Stimulated activated CD4-positive, alpha-beta T cell treated with anti-CD3 and anti-CD28 coated beads, Interleukin-4, amount 100 ng/mL, for 4 hours (primary cell): ENCODE measurements at places on chromosomes 12 and 14.

GRCh38 chr14:47485421-47485820 is 190.0 kb downstream of the MDGA2 start:
- no peak for DNase-seq

DNA sequence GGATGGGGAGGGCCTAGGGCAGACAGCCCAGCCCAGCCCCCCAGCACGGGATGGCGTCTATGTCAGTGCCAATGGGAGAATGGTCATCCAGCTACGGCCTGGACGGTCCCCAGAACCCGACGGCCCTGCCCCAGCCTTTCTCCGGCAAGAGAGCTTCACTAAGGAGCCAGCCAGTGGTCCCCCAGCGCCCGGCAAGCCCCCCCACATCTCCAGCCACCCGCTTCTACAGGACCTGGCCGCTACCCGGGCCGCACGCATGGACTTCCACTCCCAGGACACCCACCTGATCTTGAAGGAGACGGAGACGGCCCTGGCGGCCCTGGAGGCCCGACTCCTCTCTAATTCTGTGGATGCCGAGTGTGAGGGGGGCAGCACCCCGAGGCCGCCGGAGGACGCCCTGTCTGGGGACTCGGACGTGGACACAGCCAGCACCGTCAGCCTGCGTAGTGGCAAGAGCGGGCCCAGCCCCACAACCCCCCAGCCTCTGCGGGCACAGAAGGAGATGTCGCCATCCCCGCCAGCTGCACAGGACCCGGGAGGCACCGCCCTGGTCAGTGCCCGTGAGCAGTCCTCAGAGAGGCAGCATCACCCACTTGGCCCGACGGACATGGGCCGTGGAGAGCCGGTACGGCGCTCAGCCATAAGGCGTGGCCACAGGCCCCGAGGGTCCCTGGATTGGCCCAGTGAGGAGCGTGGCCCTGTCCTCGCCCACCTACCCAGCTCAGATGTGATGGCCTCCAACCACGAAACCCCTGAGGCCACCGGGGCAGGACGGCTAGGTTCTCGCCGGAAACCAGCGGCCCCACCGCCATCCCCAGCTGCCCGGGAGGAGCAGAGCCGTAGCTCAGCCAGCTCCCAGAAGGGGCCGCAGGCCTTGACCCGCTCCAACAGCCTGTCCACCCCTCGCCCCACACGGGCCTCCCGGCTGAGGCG is 21.9 kb downstream of the CEP170B start:
- DNase-seq: no peak

GRCh38 chr12:34395056-34396005 is 373.0 kb downstream of the ALG10 start:
- peak; percentile 1 for DNase-seq

- no peak for DNase-seq
Observed at GRCh38 chr14:33432407-33433023, 493.8 kb downstream of the NPAS3 start.

DNA sequence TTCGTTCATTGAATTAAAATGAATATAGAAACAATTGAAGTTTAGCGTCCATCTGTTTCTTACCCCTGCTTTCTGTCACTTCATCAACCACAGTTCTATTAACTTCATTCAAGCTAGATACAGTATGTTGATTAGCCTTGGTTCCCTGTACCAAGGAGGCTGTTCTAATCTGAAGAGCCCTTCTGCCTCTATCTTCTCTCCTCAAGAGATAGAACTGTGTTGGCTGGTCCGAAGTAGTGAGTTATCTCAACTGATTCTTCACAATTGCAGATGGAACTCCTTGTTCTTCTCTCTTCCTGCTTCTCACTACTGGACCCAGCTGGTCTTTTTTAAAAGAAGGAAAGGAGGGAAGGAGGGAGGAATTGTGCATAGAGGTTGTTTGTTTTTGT is 82.1 kb upstream of the TRAF3 start:
- no peak for DNase-seq

DNA sequence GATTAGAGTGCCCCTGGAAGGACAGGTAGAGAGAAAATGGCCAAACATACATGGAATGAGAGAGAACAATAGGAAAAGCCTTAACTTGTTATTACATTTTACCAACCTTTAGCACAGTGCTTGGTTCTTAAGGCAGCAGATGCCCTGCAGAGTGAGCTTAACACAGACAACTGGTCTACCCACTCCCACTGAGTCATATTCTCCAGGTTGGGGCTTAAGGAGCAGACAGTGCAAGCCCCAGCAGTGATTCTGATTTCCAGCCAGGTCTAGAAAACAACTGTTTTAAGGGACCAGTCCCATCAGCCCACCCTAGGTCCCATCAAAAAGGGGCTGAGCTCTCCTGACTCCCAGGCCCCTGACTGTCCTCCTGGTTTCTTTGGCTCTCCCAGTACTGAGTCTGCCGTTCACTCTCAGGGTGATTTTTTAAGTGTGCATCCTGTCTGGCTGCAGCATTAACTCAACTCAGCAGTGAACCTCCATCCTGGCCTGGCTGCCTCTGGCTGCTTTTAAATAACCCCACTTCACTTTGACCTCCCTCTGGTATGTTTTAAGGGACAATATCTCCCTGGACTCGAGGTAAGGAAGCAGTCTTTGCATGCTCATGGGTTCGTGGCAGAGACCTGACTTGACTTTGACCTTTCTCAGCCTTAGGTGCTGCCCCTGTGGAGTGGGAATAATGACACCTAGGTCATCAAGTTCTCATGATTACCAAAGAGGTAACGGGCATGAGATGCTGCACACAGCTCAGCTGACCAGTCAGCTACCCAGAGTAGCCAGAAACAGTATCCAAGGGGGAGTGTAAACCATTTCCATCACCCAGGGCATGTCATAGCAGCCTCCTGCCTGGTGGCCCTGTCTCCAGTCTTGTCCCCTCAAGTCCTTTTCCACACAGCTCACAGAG is 210.7 kb upstream of the PWP1 start:
- DNase-seq: peak; percentile 2

- DNase-seq: no peak
Observed at GRCh38 chr12:14915736-14916135, 22.6 kb downstream of the ERP27 start.

- no peak for DNase-seq
Observed at GRCh38 chr12:113932381-113933196, 33.5 kb downstream of the RBM19 start.

GRCh38 chr12:78645956-78646355 is 218.6 kb upstream of the SYT1 start:
- DNase-seq: no peak

DNA sequence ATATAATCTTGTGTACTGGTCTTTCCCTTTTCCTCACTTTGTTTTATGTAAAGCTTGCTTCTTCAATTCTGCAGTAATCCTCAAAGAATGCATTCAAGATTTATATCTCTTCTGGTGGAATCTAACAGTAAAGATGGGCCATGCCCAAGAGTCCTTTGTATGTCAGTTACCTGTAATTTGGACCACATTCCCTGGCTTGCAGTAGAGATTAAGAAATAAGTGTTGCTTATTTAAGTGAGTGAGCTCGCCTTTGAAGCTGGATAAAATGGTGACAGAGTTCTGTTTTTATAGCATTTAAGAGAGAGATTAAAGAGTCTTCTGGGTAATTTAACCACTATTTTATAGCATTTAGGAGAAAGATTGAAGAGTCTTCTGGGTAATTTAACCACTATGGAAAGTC is 262.1 kb upstream of the ATP2B1 start:
- DNase-seq: no peak

DNA sequence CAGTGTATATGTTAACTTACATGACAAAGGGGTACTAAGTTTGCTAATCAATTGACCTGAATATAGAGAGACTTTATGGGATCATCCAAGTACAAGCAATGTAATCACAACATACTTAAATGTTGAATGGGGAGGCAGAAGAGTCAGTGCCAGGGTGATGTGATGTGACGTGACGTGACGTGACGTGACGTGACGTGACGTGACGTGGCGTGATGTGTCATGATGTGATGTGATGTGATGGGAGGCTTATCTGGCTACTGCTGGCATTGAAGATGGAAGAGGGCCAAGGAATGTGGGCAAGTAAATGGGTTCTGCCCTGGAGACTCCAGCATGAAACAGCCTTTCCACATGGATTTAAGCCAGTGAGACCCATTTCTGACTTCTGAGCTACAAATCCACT is 38.2 kb upstream of the PRB4 start:
- no peak for DNase-seq

- DNase-seq: no peak
Observed at GRCh38 chr12:6358881-6359280, 16.5 kb downstream of the SCNN1A start.

DNA sequence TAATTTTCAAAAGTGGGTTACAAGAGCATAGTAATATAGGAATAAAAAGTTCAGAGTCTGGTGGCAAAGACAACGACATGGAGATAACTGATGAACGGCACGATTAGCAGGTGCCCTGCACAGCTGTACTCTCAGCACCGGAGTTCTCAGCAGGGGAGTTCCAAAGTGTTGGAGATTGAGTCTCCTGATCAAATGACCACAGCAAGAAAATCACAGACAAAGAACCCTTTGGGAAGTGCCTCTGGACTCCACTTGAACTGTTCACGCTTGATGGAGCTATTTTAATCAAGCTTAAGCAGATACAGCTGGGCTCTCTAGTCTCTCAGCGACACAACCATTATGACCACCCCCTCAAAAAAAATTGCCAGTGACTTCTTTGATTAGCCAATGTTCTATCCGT is 153.1 kb downstream of the ALG10B start:
- DNase-seq: no peak

DNA sequence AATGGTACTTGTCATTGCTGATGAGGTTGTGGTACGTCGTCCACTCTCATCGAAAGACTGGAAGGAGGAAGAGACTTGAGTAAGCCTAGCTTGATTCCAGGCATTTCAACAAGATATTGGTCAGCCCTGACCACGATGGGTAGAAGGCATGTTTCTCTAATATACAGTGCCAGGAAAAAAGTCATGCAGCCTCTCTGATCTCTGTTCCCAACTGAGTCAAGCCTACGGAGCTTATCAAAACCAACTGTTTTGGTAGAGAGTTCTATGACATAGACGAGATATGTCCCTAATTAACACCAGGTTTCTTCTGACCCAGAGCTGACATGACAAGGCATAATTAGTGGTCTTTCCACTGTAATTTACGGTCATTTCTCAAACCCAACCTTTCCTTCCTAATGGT is 58.5 kb downstream of the NIN start:
- no peak for DNase-seq

DNA sequence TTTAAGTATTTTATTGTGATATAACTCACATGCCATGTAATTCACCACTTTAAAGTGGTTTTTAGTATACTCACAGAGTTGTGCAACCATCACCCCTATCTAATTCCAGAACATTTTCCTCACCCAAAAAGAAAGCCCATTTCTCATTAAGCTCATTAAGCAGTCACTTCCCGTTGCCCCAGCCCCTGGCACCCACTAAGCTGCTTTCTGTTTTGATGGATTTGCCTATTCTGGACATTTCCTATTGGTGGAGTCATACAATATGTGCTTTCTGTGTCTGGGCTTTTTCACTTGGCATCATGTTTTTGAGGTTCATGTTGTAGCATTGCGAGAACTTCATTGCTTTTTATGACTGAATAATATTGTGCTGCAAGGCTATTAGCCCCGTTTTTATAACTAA is 66.0 kb downstream of the ARL6IP4 start:
- no peak for DNase-seq

- no peak for DNase-seq
Observed at GRCh38 chr14:104590240-104590965, 10.8 kb downstream of the C14orf180 start.

DNA sequence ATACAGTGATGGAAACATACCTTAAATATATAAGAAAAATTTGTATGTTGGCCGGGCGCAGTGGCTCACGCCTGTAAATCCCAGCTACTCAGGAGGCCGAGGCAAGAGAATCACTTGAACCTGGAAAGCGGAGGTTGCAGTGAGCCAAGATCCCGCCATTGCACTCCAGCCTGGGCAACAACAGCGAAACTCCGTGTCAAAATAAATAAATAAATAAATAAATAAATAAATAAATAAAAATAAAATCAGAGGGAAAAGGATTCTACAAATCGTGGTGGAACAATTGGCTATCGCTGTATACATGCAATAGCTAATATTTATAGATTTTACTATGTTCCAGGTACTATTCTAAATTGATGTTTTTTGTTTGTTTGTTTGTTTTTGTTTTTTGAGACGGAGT is 1.7 kb upstream of the ATF7 start:
- DNase-seq: no peak

DNA sequence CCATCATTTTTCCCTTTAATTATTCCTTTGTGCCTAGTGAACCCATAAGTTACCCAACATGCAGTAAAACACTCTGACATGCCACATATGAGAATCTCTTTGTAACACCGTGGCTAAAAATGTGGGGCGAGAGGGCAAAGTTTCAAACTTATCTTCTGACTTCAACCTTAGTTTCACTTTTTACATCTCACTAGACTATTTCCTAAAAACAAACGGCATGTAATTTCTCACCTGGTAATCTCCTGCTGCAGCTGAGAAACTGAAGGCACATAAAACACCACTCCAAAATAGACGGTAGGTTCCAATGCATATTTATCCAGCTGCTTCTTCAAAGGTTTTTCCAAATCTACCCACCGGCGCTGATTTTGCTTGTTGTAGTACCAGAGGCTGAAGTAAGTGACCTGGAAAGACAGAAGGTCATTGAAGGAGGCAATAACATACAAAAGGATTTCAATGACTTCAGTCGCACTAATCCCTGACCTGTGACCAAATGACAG is 37.9 kb downstream of the PTPN21 start:
- no peak for DNase-seq

DNA sequence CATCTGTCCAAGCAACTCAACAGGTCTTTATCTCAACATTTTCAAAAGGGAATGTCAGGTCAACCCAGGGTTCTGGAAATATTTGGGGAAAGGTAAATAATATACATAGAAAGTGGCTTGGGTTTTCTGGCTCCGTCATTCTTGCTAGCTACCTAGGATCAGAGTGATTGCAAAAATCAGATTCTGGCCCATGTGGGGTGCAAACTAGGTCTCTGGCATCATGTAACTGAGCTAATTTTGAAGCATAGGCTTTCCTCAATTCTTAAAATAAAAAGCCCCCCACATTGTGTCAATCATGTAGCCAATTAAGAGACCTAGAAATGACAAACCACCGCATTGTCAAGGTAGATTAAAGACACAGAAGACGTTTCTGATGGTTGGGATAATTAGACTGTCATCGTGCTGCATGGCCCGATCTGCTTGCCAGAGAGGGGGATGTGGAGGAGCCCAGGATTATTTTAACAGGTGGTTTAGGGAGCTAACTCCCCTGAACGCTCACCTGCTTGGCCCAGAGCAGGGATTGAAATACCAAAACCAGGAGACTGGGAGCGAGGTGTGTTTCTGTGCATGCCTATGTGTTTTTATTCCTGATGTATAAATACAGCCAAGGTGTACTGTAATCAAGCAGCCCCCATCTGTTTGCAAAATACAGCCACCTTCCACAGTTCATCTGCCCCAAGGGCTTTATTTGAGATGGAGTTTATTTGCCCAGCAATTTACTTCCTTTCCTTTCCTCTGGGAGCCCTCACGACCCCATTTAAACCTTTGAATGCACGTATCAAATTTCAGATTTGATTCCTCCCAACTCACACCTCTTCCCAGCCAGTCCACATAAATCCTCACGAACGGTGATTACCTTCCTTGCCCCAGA is 189.5 kb downstream of the TTC8 start:
- no peak for DNase-seq
